ENCODE measurements at places on chromosomes 1 and 21.
A peak's percentile ranks its signal among the peaks of the same experiment; 100 is the strongest.

DNA sequence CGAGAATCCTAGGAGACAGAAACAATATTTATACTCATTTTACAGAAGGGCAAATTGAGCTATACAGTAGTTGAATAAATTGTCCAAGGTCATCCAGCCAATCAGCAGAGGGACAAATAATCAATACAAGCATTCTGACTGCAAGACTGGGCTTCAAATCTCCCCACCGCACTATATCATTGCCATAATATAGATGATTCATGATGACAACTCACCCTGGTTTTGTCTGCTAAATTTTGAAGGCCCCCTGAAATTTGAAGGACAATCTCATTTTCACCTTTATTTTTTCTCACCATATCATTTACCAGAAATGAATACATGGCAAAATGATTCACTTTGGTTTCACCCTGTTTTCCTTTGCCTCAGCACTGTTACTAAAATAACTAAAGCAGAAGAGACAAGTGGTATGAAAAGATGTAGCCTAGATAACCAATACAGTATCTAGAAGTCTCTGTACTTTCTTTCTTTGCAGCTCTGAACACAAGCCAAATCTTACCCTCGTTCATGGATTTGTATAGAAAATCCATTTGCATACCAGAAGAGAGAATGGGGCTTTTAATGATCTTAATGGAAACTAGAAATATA, 292.5 kb downstream of the TTLL7 start:
- DNase-seq: no peak

DNA sequence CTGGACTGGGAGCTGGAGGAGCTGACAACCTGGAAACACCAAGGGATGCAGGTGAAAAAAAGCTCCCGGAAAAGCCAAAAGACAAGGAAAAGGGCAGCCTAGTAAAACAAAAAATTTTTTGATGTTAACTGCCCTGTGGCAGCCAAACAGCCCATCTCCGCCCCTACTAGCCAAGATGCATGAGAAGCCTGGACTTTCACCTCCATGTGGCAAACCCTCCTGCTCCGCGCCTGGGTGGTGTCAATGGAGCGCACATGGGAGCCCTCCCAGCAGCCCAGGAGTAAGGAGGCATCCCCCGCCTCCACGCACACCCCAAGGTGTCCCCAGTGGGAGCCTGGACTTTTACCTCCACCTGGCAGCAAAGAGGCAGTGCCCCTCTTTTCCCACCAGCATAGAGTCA, 30.5 kb downstream of the LEMD1 start:
- peak; percentile 33 for DNase-seq

- peak; percentile 44 for DNase-seq
These were observed 1.4 kb downstream of the CDA start for GRCh38 chr1:20590306-20590777.

- DNase-seq: no peak
These were observed 255.7 kb upstream of the FMN2 start for GRCh38 chr1:239835946-239836440.

GRCh38 chr1:88916883-88917282, 25.5 kb upstream of the GTF2B start:
- DNase-seq: no peak

- DNase-seq: no peak
These were observed 13.0 kb downstream of the UBE4B start for GRCh38 chr1:10045480-10046355.

- no peak for DNase-seq
These were observed 96.2 kb downstream of the ZMYM4 start for GRCh38 chr1:35364741-35365140.

DNA sequence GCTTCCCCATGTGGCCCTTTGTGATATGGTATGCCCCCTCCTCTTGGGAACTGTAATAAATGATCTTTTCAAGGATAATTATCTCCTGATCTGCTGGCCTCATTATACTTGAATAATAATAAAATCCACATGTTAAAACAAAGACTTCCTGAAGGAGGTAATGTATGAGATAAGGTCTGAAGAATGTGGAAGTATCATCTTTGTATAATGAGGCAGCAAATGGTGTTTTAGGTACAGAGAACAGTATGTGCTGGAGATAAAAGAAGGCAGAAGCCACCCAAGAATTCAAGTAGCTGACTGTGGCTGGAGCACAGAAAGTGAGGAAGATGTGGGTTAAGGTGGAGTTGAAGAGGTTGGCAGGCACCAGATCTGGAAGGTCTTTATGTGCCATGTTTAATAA, 12.8 kb upstream of the COG2 start:
- no peak for DNase-seq

- DNase-seq: no peak
These were observed 322.8 kb downstream of the SEC16B start for GRCh38 chr1:177646757-177647730.

DNA sequence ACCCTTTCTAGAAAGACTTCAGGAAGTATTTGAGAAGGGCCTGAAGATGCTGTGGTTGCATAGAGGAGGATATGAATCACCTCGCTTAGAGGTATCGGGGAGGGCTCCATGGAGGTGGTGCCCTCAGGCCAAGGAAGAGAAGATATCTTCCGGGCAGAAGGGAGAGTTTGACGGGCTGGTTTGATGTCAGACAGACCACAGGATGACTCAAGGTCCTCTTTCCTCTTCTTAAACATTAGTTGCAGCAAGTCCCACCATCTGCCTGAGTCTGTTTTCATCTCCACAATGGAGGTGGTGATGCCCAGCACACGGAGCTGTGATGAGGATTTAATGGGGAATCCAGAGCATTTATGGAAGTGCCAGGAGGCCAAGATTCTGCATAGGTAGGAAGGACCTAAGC, 25.1 kb upstream of the RUNX3 start:
- DNase-seq: no peak

- no peak for DNase-seq
These were observed 35.9 kb downstream of the HEATR1 start for GRCh38 chr1:236568285-236568894.

- DNase-seq: no peak
These were observed 251.0 kb upstream of the CSF3R start for GRCh38 chr1:36733748-36734147.

- DNase-seq: no peak
These were observed 24.2 kb upstream of the ATP6V1G3 start for GRCh38 chr1:198564716-198565115.

GRCh38 chr1:230728710-230729392, 14.9 kb upstream of the AGT start:
- peak; percentile 55 for DNase-seq

DNA sequence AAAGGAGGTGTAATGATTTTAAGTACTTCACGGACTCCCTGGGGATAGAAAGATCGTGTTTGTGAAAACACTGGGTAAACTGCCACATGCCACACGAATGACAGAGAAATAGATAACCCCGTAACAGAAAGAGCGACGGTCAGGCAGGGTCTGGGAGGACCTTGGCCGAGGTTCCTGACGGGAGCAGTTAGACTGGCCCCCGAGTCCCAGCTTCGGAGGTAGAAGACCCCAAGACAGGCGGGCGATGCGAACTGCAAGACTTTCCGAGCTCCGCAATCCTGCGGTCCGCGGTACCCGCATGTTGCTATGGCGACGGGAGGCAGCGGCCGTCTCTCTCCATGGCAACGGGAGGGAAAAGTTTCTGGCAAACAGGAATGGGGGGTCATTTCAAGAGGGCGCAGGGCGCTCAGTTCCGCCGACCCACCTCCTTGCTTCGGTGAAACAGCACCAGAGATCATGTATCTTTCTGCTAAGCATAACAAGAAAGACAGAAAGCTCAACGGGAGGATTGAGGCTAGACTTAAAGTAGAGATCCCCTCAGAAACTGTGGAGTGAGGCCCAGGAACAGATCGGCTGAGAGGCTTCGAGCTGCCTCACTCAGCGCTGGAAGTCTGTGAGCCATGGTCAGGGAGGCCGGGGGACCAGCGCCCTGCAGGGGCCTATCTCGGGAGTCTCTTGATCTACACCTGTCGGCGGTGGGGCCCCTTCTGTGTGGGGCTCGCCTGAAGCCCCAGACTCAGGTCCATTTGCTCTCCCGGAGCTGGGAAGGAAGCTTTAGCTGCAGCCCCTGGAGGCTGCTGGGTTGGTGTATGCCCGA, 685 bp upstream of the SYT6 start:
- no peak for DNase-seq

GRCh38 chr1:49394200-49394599, 617.5 kb upstream of the BEND5 start:
- DNase-seq: no peak

DNA sequence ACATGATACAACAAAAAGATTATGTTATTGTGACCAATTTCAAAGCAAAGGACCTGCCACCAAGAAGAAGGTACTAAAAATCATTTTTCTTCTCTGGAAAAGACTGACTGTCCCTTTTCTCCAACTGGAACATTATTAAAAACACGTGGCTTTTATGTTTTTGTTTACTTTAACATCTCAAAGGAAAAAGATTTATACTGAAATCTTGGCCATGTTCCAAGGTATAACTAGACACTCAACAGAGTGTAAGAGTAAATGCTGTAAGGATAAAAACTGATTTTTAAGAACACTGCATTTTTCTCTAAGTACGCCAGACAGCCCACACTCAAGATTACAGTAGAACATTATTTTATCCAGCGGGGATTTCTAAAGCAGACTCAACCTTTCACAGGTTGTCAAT, 62.1 kb downstream of the BRWD1 start:
- no peak for DNase-seq

- no peak for DNase-seq
These were observed 18.6 kb downstream of the SPOCD1 start for GRCh38 chr1:31797216-31797615.

DNA sequence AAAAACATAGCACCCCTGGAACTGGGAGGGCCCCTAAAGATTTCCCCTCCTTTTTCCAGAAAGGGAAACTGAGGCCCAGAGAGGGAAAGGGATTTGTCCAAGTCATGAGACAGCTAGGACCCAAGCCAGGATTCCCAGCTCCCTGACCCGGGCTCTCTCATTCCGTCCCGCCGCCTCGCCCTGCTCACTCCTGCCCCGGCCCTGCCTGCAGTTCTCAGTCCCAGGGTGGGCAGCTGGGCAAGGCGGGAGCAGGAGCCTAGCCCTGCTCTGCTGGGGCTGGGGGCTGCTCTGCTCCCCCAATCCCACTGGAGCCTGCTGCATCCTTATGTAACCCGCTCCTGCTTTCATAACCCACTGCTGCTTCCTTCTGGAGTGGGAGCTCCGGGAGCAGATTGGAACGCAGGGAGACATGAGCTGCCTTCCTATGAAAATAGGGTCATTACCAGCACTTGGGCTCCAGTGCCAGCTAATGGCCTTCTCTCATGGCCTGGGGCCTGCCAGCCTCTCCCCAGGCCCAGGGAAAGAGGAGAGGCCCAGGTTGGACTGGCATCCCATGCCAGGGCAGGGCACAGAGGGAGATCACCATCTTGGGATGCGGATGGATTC, 84.5 kb downstream of the CAMK2N1 start:
- no peak for DNase-seq

GRCh38 chr1:178137238-178137637, 43.3 kb downstream of the RASAL2 start:
- DNase-seq: no peak

- no peak for DNase-seq
These were observed 5.4 kb downstream of the GPA33 start for GRCh38 chr1:167084757-167085156.

DNA sequence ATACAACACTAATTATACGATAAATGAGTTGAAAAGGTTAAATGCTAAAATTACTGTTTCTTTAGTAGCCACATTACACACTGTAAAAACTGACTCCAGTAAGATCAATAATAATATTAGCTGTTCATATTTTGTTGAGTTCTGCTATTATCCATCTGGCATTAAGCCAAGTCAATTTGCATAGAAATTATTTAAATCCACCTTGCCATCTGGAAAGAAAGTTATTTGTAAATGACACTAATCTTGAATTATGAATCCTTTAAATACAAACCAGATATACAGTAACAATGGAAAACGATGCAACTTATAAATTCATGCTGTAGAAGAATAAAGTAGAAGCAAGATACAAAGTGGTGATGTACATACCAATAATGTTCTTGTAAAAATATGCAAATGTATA, 81.4 kb upstream of the BCL10 start:
- no peak for DNase-seq

GRCh38 chr1:233794863-233795262, 109.6 kb upstream of the SLC35F3 start:
- DNase-seq: no peak

DNA sequence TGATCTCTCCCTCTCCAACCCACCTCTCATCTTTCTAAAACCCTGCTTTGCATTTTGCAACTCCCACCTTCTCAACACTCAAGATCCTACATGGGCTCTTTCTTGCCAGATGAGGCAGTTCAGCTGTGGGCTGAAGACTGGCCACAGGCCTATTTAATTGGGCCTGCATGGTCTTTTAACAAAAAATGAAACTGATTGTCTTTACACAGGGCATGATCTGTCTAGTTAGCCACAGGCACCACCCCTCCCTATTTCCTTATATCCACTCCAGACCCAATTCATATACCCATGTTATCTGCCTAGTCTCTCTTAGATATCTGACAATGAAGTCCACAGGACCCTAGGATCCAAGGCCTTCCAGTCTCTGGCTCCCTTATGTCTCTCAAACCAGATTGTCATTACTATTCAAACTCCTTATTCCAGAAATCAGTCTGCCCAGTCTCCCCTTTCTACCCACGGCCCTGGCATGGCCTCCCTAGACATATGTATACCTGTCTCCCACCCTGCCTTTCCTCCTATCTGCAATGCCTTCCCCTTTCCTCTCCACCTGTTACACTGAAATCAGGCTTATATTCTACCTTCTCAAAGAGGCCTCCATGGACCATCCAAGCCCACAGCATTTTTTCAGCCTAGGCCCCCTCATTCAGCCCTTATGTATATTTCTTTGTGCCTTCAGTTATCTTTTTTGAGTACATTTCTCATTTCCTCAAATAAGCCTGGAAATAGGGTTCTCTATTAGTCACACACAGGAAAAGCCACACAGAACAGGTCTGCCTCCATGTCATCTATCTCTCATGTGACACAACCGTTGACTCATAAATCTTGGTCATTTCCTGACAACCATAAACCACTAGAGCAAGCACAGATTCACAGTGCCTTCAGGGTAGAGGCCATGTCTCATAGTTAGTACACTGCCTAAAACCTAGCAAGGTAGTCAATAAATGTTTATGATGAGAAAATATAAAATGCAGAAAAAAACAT, 39.0 kb downstream of the LPAR3 start:
- DNase-seq: no peak
